NCI-H146 (cell line): ENCODE measurements at places on chromosomes 11 and 22.

- no peak for DNase-seq
Measured at GRCh38 chr11:70477176-70477575, 78.8 kb downstream of the CTTN start.

DNA sequence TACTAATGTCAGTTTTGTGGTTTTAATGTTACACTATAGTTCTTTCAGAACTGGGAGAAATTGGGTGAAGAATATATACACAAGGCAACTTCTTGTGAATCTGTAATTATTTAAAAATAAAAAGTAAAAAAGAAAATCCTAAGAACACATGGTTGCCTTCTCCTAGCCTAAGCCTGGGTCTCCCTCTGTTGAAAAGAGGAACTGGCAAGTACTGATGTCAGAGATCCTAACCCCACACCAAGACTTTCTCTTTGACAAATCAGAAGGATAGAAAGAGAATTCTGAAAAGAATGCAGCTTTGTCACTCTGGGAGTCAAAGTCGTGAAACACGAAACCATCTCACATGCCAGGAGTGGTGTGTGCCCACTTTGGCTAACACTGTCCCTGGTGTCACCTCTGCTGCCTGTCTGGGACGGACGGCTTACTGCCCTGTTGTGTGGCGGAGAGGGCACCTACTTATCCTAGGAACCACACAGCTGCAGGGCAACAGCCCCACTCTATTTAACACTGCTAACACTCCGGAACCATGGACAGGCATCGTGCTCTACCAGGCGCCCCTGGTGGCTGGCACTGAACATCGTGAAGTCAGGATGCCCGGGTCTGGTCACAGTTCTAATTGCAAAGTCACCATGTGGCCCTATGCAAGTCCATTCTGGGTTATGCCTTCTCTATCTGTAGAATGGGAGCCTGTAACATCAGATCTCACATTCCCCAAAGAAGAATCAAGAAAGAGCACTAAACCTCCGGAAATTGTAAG is 108.7 kb upstream of the CD82 start:
- DNase-seq, result no peak

GRCh38 chr11:110121204-110121603 is 28.0 kb downstream of the ZC3H12C start:
- DNase-seq, result no peak

DNA sequence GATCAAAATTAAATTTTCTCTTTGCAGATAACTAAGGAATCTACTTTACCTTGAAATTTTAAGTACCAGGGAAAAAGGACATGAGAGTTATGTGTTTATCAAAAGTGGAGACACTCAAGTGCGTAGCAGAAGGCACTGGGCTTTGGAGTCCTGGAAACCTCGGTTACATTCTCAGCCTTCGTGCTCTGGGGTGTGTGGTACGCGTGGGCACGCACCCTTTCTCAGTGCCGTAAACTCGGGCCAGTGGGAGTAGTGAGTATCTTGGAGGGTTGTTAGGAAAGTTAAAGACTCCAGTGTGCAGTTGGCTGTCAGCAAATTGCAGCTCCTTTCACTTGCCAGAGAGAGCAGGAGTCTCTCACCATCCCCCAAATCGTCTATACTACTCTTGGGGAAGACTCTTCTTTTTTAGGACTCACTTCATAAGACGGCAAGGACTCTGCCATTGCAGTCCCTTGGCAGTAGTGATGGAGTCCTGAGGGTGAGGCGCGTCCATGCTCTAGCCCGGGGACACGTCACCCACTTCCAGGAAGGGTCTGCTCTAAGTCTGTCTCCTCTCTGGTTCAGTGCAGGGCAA is 171.8 kb downstream of the TBC1D22A start:
- DNase-seq, result no peak

DNA sequence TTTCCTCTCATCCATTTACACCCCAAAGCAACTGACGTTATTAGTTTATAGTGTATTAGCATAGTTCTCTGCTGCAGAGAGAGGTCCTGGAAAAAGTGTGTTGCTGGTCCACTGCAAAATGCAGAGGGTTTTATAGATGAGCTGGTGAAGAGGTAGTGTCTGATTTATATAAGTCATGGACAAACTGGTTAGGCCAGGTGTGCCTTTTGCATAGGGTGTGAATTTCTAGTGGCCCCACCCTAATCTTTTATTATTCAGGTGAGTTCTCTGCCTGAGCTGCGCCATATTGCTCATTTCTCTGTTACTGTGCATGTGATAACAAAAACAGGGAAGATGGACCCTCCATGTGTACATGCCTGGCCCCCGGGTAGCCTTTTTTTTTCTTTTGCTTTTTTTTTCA is 43.1 kb upstream of the TRIM77 start:
- no peak for DNase-seq

GRCh38 chr11:70595452-70595851 is 197.1 kb downstream of the CTTN start:
- no peak for DNase-seq

DNA sequence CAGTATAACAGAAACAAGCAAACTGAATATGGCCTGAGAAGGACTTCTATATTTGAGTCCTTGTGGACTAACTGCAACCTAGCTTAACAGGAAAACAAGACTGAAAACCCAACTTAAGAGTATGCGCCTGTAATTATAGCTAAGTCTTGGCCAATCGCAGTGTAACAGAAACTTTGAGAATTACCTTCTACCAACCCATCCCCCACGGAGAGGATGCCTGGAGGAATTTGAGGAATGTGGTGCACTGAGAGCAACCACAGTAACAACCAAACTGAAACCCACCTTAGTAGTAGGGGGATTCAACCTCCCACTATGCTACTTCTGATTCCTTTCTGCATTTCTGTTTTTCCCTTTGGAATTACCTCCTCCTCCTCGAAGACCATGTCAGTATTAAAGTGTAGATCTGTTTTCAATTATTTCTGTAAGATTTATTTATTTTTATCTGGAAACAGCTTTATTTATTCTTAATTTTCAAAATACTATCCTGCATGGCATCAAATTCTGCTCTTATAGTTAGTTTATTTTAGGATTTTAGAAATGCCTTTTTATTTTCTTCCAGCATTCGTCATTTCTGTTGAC is 393.6 kb downstream of the KCNA4 start:
- DNase-seq, result no peak

DNA sequence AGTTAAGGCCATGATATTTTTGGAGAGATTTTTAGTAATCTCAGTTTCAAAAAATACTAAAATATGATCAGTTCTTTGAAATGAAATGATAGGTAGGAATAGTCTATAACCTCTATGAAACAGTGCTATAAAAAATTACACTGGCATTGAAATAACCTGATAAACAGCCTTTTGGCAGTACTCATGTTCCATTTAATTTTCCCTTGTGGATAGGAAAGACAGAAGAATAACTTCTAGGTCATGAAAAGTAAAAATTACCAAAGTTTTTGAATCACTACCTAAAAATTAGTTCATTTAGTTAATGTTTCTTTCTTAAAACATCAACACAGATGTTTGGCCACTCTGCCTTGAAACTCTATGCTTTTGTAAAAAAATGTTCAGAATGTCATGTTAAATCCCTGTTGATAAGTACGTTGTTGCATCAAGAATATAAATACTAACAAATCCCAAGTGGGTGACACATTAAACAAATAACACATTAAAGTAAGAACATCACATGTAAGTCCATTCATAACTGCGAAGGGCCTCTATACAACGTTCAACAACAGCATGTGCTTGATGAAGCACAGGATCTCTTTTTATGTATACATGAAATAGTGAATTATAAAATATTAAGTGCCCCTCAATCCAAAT is 290.2 kb downstream of the SWAP70 start:
- no peak for DNase-seq

GRCh38 chr22:19406281-19406811 is 25.2 kb downstream of the HIRA start:
- no peak for DNase-seq

DNA sequence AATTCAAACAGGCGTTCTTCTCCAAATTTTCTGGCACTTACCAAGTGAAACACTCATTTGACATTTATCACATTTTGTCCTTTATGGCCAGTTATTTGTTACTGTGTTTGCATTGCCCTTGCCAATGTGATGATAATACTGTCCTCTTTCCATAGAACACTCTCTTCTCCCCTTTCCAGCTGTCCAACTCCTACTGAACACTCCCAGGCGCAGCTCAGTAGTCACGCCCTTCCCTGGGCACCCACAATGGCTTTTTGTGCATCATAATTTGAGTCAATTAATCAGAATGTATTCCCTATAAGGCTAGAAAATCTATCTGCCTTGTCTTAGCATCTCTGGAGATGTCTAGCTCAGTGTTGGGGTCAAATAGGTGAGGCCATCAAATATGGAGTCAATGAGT is 21.2 kb upstream of the B3GAT1 start:
- no peak for DNase-seq

GRCh38 chr22:35517769-35518530 is 22.7 kb upstream of the RASD2 start:
- no peak for DNase-seq
